ENCODE measurements at places on chromosomes 7 and 10.
A peak's percentile ranks its signal among the peaks of the same experiment; 100 is the strongest.

- no peak for DNase-seq
Measured at GRCh38 chr10:132786476-132786883, 533 bp upstream of the NKX6-2 start.

DNA sequence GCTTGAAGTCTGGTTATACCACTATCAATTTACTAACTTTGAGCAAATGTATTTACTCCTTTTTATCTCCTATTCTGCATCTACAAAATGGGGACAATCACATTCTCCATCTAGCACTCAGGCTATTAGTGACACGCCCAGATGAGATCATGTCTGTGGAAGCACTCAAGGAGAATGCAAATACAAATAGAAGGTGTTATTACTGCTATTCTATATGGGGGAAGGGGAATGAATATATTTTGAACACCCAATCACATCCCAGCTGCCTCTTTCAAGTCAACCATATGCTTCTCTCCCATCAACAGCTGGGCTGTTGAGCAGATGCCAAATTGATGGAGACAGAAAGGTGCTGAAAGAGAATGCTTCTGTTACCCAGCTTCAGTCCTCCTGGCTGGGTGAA is 23.5 kb downstream of the SGMS1 start:
- DNase-seq, result no peak

- no peak for DNase-seq
Measured at GRCh38 chr10:69567920-69568319, 5.3 kb downstream of the NEUROG3 start.

GRCh38 chr10:21372651-21373410 is 152.7 kb downstream of the SKIDA1 start:
- no peak for DNase-seq

GRCh38 chr7:92735707-92736106 is 100.7 kb downstream of the CDK6 start:
- DNase-seq, result no peak

DNA sequence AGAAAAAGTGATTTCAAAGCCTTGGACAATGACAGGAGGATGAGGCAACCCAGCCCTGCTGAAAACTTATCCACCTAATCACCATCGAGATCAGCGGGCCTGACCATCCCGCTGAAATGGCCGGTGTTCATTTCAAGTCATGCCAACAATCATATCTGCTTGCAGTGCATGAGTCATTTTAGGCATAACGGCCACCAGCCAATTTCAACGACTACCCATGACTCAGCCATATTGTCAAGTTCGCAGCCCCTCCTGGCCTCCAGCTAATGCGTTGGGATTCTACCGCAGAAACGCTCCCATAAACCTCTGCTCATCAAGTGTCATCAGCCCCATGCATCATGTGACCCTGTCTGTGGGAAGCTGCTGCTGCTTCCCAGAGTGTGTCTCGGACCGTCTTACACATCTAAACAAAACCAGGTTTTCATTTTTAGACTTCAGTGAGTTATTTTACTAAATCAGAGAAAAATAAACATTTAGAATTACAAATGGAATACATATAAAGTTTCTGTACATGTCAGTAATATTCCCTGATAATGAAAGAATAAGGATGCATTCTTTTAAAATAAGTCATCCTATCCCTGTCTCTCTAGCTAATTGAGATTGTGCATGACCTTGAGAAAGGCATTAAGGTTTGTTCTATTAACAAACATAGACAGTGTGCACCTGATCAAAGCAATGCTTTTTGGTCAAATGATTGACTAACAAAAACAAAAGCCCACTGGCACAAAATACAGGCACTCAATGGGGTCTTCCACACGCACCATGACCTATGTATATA is 188.9 kb downstream of the ADAM12 start:
- DNase-seq, result no peak

- DNase-seq, result no peak
Measured at GRCh38 chr7:50431722-50432305, 18.3 kb downstream of the FIGNL1 start.

GRCh38 chr7:108503112-108504026 is 22.6 kb downstream of the PNPLA8 start:
- DNase-seq, result no peak

- no peak for DNase-seq
Measured at GRCh38 chr10:30435073-30435422, 1.1 kb downstream of the MAP3K8 start.

GRCh38 chr7:44224080-44224973 is 23.5 kb downstream of the YKT6 start:
- DNase-seq, result peak; percentile 56

GRCh38 chr10:114584419-114584818 is 73.7 kb downstream of the ABLIM1 start:
- no peak for DNase-seq

DNA sequence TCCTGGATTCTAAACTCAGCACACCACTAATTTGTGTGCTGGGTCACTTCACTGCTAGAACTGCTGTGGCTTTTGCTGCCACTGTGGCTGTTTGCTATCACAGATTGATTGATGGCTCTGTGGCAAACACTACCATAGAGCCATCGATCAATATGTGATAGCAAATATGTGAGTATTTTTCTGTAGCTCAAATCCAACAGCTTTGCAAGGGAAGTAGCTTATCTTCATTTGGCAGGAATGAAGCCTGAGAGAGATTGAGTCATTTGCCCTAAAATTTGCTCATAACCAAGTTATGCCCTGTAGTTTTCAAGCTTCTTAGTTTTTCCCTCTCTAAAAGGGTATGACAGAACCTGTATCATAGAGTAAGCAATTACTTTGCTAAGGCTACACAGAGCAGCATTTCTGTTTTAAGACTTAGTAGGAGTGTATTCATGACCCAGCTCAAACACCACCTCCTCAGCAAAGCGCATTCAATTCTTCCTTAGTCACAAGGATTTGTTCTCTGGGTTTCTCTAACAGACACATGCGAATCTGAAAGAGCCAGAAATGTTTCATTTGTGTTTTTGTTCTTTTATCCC is 43.1 kb downstream of the MINPP1 start:
- DNase-seq, result no peak

All from NCI-H1417 treated with DMSO at 0.1 percent for 48 hours (cell line).